ENCODE measurements at places on chromosomes 3 and 15.
A peak's percentile ranks its signal among the peaks of the same experiment; 100 is the strongest.

GRCh38 chr3:24763393-24763792 is 268.7 kb upstream of the THRB start:
- no peak for DNase-seq

- DNase-seq: no peak
Observed at GRCh38 chr3:176941689-176942088, 255.6 kb downstream of the TBL1XR1 start.

DNA sequence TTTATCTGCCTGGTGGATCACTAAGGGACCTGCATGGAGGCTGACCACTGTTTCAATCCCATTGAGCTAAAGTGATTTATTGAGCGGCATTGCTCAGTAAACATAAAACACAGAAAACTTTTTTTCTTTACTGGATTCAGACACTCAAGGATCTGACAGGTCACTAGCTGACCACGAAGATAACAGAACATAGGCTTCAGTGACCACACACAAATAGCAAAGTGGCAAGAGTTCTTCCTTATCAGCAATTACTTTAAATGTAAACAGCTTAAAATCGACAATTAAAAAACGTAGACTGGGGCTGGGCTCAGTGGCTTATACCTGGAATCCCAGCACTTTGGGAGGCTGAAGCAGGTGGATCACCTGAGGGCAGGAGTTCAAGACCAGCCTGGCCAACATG is 48.7 kb downstream of the STAG1 start:
- no peak for DNase-seq

DNA sequence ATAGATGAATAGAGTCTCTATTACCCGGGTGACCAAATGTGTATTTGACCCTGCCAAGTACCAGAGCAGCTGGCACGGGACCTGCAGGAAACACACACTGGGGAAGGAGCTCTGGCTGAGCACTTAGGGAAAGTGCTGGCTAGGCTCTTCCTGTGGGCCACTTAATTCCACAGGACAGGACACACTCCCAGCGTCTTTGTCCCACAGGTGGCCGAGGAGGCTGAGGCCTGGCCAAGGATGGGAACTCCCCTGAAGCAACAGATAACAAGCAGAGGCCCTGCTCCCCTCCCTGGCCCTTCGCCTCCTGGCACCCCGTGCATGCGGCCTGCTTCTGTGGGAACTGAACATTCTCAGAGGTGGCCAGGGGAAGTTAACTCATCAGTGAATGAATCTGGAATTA is 180.8 kb downstream of the ATP10A start:
- DNase-seq: peak; percentile 45

- DNase-seq: no peak
Observed at GRCh38 chr3:117589454-117589853, 879.9 kb downstream of the TUSC7 start.

- no peak for DNase-seq
Observed at GRCh38 chr3:192494174-192494573, 233.2 kb downstream of the FGF12 start.

DNA sequence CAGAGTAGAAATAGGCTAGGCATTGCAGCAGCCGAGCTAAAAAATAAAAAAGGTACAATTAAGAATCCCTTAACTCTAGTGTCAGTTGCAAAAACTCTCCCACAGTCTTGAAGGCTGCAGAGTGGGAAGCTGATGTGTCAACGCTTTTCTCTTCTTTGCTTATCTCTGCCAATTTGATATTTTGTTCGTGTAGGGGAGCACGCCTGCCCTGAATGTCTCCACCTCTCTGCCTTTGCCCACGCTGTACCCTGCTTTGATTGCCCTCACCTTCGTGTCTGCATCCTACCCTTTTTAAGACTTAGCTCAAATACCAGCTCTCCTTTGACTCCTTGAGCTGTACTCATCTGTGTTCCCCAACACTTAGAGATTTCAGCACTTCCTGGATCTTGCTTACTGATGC is 155.4 kb upstream of the CADPS start:
- no peak for DNase-seq

GRCh38 chr15:40821195-40821594 is 7.3 kb downstream of the PPP1R14D start:
- DNase-seq: no peak

DNA sequence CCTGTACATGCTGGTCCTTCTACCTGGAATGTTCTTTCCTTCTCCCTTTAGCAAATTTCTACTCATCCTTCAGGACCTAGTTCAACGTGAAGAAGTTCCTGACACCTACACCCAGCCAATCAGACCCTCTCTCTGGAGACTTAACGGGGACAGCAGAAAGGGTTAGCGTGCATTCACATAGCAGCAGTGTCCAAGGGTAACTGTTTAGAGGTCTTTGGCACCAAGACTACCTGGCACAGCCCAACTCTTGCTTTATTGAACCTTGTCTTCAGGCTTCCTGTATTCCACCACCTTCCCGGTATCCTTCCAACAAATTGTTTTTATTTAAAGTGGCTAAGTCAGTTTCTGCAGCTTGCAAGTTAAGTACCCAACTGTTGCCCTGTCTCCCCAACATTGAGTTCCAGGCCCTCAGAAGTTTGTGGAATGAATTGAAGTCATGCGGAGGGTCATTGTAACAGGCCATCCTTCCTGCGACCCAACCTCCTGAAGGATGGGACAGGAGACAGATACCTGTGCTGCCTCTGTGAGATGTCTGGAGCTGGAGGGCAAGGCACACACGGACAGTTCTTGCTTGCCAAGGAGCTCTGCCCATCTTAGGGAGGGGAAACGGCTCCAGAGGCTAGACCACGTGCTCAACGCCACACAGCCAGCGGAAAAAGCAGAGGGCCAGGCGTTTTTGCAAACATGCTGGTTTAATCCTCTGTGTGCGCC is 14.4 kb upstream of the WNT7A start:
- DNase-seq: no peak

GRCh38 chr3:72012363-72012762 is 227.4 kb upstream of the PROK2 start:
- DNase-seq: no peak

- no peak for DNase-seq
Observed at GRCh38 chr3:53073553-53074365, 27.9 kb upstream of the SFMBT1 start.

GRCh38 chr3:155252021-155252420 is 41.5 kb downstream of the STRIT1 start:
- no peak for DNase-seq

- DNase-seq: no peak
Observed at GRCh38 chr3:112767177-112767576, 79.5 kb downstream of the CD200R1L start.

GRCh38 chr3:137766876-137767537 is 2.9 kb downstream of the SOX14 start:
- no peak for DNase-seq

GRCh38 chr15:61701455-61701854 is 358.8 kb downstream of the VPS13C start:
- no peak for DNase-seq

DNA sequence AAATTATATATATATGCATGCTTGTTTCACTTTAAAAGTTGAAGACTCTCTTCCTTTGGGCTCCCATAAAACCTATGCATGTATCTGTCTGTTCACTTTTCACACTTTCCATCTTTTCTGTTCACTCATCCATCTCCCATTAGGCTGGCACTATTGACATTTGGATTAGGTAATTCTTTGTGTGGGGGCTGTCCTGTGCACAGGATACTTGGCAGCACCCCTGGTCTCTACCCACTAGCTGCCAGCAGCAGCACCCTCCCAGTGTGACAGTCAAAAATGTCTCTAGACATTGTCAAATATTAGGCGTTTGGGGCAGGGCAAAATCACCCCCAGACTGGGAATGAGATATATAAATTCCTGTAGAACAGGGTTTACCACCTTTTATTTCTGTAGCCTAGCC is 72.3 kb upstream of the EIF1B start:
- DNase-seq: no peak

DNA sequence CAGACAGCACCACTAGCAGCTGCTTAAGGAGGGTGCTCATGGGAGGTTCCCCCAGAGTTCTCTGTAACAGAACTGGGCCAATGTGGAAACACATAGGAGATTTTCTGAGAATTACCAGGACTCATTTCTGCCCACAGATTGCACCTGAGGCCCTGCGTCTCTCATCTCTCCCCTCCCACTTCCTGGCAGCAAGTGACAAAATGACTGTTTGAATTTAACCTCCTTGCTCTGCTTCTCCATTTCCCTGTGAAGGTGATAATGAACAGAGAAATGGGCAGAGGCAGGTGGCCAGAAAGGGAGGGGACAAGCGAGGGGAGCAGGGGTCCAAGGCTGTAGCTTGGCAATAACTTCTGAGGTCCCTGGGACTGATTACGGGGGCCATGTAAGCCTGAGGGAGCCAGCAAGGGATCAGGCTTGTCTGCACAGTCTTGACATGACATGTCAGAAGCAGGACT is 8.0 kb downstream of the EPHB1 start:
- no peak for DNase-seq

DNA sequence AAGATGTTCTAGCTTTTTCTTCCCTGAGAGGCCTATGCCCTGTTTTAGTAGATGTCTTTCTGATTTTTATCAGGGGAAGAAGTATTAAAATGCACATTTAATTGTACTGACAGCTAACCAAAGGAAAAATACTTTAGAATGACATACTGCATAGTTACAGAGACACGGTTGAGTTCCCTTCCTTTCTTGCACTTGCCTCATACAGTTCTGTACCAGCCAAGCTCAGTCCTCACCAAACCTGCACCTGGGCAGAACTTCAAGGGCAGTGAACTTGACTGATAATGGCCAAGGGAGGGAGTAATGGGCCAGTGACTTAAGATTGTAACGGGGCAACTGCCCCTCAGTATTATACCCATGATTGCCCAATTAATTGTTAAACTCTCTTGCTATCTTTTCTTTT is 34.1 kb upstream of the RASGRP1 start:
- no peak for DNase-seq

- DNase-seq: no peak
Observed at GRCh38 chr3:113151461-113152031, 59.8 kb upstream of the BOC start.

GRCh38 chr15:42736793-42737528 is at the start of gene CDAN1:
Gene CDAN1, minus strand, starts transcription at chr15:42737128. Its CDS starts 26 bp downstream, at chr15:42737102.
- DNase-seq: peak; percentile 90

DNA sequence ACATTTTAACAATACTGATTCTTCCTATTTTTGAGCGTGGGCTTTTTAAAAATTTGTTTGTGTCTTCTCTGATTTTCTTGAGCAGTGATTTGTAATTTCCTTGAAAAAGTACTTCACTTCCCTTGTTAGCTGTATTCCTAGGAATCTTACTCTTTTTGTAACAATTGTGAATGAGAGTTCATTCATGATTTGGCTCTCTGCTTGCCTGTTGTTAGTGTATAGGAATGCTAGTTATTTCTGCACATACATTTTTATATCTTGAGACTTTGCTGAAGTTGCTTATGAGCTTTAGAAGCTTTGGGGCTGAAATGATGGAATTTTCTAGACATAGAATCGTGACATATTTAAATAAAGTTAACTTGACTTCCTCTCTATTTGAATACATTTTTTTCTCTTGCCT is 582.8 kb upstream of the BCHE start:
- no peak for DNase-seq

DNA sequence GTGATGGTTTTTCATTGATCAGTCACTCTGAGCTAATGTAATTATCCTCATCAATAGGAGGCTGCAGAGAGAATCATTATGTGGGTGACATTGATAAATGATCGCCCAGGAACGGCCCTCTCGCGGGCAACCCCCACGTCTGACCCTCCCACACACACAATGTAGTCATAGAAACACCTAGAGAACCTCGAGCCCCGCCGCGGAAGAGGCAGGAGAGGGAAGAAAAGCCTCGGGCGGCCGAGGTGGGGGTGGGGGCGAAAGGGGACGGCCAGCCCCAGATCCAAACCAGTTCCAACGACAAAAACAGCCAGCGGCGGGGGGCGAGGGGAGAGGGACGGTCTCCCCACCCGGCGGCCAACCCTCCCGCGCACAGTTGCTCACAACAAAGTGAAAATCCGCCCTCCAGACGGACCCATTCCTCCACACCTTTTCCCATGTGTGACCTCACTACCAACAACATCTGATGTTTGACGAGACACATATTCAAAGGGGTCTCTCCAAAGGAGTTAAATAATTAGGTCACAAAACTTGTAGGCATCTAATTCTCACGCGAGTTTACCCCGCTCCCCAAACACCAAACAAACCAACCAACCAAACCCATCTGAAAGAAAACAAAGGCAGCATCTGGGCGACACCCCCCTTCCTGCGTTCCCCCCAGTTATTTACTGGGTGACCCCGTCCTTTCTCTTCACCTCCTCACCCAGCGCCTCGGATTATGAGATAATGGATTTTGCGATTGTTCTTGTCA is 213.0 kb downstream of the MEIS2 start:
- no peak for DNase-seq

- DNase-seq: no peak
Observed at GRCh38 chr3:53820756-53821580, 25.3 kb downstream of the CHDH start.

DNA sequence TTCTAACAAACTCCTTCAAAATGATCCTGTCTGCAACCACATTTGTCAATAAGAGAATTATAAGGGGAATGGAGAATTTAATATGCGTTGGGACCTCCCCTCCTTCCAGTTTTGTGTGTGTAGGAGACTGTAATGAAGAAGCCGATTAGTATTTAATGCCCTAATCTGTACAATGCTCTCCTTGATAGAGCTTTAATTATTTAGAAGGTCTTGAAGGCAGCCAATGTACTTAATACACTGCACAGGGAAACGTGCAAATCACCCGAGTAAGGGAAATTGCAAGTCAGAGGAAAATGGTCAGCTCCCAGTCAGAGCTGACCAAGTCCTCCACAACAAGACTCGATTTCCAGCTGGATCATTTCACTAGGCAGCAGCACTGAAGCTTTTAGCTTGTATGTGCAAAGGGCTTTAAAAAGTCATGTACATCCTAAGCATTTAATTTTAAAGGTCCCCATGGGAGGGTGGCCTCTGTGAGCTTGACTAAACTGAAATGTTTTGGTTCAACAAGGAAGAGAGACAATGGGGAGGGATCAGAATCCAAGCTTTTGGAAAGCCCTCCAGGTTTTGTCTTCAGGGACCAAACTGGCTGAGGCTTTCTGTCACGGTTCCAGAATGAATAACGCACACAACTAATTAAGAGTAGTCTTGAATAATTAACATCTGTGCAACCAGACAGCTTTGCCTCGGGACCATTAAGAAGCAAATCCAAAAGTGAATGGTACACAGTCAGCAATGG is 159.8 kb upstream of the MITF start:
- no peak for DNase-seq

GRCh38 chr3:153629148-153629547 is 467.1 kb downstream of the RAP2B start:
- no peak for DNase-seq

- DNase-seq: no peak
Observed at GRCh38 chr3:23396746-23397145, 193.6 kb downstream of the UBE2E2 start.

All from RWPE2 (cell line).